ENCODE measurements at places on chromosomes 16 and 17.

GRCh38 chr17:46764709-46765401 lies 53.6 kb downstream of the WNT3 start:
- DNase-seq, result no peak

DNA sequence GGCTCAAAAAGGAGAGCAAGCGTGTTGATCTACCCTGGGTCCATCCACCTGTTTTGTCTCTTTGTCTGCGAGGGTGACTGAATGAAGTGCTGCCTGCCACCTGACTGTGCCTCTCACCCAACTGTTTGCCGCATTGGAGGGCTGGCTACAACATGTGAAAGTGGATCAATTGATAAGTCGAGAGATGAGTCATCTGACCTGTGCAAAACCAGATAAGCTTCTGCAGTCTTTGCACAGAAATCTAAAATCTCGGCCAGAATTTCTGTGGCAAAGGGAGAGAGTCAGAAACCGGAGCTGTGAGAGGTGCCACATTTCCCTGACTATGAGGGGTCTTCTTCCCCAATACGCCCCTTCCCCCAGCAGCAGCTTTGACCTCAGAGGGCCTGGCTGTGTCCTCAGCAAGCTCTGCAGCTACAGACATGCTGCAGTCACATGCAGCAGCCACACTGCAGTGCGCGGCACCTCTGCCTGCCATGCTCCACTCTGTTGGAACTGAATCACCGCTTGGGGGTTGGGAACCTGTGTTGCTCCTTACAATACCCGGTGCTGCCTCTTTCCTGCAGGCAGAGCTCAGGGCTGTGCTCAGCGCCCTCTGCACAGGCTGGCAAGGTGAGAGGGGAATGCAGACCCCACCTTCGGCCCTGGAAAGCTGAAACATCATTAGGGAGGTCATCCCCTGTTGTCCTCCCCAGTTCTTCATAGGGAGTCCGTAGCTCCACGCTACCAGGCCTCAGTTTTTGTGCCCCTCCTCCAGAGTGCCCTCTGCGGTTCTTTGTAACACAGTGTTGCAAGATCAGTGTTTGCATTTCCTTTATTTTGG lies 16.2 kb upstream of the HAS3 start:
- DNase-seq, result no peak

- DNase-seq, result no peak
These were observed 6.2 kb downstream of the N4BP1 start for GRCh38 chr16:48603647-48604376.

GRCh38 chr16:52929478-52930400 lies 123.0 kb downstream of the CHD9NB start:
- peak; percentile 52 for DNase-seq

DNA sequence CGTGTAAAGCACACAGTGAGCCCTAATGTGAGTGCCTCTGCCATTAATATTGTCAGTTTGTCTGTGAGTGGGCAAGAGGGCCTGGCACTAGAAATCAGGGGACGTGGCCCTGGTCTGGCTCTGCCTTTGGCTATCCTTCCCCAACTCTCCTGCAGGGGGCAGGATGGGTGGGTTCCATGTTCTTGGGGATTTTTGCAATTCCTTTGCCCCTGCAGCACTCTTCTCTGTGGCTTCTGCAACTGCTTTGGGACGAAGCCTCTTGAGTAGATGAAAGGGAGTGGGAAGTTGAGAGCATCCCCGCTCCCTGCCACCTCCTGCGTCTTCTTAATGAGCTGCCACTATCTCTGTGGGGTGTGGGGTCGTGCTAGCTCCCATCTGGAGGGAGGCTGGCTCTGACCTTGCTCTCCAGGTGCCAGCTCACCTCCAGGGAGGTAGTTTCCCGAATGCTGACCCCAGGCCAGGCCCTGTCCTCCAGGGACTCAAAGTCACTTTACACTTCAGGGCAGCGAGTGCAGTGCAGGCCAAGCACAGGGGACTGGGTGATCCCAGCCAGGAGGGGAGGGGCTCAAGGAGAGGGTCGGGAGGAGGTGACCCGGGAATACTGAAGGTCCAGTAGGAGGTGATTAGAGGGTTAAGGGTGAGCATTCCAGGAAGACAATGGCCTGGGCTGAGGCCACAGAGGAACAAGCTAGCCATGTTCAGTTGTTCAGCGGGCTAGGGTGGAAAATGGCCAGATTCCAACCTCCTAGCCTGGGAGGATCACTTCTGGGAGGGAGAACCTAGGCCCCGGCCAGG lies 121.0 kb upstream of the NLRP1 start:
- peak; percentile 56 for DNase-seq

DNA sequence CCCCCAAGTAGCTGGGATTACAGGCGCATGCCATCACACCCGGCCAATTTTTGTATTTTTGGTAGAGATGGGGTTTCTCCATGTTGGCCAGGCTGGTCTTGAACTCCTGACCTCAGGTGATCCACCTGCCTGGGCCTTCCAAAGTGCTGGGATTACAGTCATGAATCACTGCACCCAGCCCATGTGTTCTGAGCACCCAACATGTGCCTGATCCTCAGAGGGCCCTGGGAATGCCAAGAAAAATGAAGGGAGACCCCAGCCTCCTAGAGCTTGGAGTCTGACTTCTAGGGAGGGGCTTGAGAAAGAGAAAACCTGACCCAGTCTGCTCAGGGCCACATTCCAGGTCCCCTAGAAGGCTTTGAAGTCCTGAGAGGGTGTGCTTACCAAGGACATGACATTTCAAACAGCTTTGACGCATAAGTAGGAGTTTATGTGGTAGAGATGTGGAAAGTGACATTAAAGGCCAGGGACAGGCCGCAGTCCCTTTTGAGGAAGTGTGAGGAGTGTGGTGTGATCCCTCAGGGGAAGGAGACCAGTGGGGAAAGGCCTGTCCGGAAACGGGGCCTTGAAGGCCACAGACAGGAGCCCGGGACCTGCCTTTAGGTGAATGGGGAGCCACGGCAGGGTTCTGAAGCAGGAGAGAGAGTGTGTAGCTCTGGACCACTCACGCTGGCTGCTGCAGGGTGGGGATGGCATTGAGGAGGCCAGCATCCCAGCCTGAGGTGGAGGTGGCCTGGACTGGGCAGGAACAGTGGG lies 1.1 kb upstream of the CCL22 start:
- DNase-seq, result no peak

DNA sequence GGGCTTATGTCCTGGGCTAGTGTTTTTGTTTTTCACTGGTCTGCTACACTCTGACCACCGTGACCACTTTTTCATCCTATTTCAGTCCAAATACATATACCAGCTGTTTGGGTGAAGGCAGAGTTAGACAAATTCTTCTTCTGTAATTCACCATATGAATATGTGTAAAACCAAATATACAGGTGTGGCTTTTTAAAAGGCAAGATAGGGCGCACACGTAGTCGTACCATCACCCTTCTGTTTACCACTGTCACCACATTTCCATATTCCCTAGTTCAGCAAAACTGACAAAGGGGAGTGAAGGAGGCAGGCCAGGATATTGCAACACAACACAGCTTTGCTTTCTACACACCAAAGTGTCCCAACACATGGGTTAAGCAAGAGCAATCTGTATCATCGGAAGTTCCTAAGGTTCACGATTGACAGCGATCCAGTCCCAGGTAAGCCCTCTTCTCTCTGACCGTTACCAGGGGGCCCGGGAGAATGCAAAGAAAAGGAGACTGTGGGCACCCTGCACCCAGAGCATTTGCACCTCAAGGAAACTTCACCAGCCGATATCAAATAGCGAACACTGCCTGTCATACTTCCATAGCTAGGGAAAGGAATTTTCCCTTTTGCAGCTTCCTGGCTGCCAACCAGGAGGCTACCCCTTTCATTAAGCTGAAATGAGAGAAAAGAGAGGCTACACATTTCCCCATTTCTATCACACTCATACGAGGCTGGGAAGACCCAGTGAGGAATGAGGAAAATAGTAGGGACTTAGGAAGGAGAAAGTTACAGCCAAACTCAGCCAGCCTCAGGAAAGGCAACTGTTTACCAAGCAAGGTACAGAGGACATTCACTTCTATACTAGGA lies 23.1 kb downstream of the CREBBP start:
- no peak for DNase-seq

GRCh38 chr17:76122431-76123190 lies 18.4 kb downstream of the FOXJ1 start:
- DNase-seq, result peak; percentile 17

DNA sequence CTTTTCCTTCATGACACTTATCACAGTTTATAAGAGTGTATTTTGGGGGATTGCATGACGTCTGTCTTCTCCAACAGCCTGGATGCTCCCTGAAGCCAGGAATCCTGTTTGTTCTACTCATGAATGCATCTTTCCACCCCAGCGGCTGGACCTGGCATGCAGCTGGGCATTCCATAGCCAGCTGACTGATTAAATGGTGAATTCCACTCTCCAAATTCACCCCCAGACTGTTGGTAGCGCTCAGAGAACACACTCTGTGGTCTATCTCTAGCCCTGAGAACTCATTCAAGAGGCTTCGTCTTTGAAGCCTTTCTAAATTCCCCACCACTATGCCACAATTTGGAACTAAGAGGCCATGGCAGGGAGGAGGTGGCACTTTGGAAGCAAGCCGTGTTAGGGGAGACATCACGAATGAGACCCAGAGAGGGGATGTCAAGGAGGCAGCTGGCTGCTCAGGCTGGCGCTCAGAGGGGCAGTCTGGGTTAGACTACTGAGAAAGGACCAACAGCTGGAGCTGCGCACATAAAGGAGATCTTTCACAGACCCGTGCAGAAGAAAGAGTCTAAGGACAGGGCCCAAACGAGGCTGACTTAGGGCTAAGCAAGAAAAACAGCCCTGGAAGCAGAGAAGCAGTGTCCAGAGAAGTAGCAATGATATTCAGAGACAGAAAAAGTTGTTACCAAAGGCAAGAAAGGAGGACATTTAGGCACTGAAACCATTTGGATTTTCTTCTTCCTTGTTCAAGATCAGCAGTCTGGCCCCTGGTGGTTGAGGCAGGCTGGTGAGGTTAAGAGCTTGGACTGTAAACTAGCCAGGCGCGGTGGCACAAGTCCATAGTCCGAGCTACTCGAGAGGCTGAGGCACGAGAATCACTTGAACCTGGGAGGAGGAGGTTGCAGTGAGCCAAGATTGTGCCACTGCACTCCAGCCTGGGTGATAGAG lies 42.4 kb upstream of the ZNF629 start:
- no peak for DNase-seq

Data from eye (tissue), 1 donor.